ENCODE measurements at places on chromosomes 7 and 10. TPM values are rescaled to one million over a fixed set of nuclear protein-coding genes. Genes with fewer than 3 reads are reported as not detected.
A peak's percentile ranks its signal among the peaks of the same experiment; 100 is the strongest.

DNA sequence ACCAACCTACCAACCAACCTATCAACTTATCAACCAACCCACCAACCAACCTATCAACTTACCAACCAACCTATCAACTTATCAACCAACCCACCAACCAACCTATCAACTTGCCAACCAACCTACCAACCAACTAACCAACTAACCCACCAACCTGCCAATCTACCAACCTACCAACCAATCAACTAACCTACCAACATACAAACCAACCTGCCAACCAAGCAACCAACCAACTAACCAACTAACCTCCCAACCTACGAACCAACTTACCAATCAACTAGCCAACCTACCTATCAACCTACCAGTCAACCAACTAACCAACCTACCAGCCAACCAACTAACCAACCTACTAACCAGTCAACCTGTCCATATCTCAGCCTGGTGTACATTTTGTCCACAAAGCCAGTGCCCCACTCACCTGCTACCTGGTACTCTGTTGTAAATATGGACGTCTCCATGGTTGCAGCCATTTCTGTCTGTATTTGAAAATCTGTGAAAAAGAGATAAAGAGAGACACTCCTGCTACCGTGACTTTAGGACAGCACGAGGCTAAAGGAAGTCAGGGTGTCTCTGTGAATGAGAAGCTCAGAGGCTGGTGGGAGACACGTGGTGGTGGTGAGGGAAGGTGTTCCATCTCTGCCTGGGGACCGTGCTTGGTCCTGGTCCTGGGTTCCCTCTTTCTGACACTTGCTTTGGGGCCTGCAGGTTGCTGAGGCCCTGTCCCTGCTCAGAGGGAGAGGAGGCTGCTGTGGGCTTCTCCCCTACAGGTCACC, 41.9 kb upstream of the IL15RA start:
- H3K4me3 ChIP-seq: no peak overlapping the region
- H3K36me3 ChIP-seq: no peaks in the 10 kb centered on the region
- DNase-seq: no peak
- peak overlapping the region; percentile 10 for H3K27ac ChIP-seq

The GLCCI1 gene
- total RNA-seq: 7.1 TPM

GRCh38 chr7:123343611-123344010, 143.8 kb upstream of the SLC13A1 start:
- DNase-seq: no peak
- no peaks in the 10 kb centered on the region for H3K36me3 ChIP-seq
- no peak overlapping the region for H3K4me3 ChIP-seq
- no peaks in the 10 kb centered on the region for H3K27me3 ChIP-seq
- H3K4me1 ChIP-seq: no peaks in the 10 kb centered on the region

DNA sequence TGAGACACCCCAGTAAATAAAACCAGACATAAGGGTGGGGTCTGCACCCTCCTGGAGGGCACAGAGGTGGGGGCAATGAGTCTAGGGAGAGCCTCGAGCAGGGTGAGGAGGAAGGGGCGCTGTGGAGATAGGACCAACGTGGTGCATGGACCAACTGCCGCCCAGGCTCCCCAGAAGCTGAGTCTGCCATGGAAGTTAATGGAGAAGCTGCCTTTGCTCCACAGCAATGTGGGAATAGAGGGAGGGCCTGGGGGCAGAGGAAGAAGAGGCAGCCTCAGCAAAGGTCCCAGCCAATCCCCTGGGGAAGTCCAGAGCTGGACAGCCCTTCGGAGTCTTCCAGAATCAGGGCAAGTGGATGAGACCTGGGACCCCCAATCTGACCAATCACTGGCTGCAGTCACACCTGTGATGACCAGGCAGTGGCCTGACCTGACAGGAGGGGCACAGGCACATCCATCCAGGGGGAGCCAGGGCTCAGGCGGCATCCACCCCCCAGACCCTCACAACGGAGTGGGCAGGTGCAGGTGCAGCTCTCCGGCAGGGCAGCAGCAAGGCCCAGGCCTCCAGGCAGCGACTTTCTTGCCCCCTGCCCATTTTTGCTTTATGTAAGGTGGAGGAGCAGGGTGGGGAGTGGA, 242.2 kb upstream of the PPP2R2D start:
- peaks cover 7% of the 10 kb centered on the region for H3K27me3 ChIP-seq
- no peaks in the 10 kb centered on the region for H3K36me3 ChIP-seq
- DNase-seq: no peak
- no peak overlapping the region for H3K27ac ChIP-seq
- no peak overlapping the region for H3K4me3 ChIP-seq

Data from heart right ventricle (tissue), 16 donors.